ENCODE measurements at places on chromosomes 1 and 21.

- DNase-seq, result no peak
Observed at GRCh38 chr1:212986551-212986950, 29.1 kb downstream of the ANGEL2 start.

DNA sequence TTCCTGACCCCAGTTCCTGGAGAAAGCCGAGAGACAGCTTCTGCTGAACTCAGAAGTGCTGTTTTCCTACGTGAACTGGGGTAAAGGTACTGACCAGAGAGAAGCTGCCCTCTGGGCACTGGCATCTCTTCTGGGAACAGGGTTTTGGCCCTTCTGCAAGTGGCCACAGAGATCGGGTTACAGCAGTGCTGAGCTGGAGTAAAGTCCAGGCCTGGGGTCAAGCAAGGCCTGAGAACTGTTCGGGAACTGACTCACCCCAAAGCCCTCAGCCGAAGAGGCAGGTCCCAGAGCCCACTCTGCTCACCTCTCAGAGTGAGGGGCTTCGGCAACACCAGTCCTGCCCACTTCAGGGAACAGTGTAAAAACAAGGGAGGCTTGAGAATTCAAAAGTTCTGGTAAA is 177.2 kb upstream of the RUNX1 start:
- DNase-seq, result no peak

DNA sequence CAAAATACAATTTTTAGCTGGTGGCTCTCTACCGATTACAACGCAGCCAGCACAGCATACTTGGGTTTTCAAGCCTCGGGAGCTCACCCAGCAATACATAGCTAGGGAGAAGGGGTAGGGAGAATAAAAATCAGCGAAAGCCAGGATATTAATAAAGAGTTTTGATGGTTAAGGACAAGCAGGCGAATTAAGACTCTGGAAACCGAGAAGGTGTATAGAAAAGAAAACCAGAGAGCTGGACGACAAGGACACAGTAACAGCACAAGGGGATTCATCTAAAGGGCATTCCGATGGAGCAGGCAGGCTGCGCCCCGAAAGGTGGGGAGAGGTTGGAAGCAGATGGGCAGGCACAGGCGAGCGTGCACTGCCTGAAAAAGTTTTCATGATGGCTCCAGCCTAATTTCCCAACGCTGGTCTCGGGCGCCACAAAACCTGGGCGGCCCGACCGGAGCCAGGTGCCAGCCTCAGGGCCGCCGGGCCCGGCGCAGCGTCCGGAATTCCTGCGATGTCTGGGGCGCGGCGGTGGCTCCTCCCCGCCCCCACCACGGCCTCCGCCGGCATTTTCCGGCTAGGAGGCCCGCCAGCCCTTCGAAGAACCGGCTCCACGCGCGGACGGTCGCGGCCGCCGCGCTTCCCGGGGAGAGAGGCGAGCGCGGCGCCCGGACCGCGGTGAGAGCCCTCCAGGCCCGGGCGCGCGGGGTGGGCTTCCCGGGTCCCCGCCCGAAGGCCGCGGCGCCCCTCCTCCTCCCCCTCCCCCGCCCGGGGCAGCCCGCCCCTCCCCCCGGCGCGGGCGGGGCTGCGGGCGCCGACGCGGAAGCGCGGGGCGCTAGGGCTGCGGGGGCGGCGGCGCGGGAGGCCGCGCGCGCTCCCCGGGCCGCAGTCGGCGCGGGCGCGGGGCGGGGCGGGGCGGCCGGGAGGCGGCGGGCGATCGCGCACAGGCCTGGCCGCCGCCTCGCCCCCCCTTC is 774 bp upstream of the DYRK1A start:
- peak; percentile 67 for DNase-seq

DNA sequence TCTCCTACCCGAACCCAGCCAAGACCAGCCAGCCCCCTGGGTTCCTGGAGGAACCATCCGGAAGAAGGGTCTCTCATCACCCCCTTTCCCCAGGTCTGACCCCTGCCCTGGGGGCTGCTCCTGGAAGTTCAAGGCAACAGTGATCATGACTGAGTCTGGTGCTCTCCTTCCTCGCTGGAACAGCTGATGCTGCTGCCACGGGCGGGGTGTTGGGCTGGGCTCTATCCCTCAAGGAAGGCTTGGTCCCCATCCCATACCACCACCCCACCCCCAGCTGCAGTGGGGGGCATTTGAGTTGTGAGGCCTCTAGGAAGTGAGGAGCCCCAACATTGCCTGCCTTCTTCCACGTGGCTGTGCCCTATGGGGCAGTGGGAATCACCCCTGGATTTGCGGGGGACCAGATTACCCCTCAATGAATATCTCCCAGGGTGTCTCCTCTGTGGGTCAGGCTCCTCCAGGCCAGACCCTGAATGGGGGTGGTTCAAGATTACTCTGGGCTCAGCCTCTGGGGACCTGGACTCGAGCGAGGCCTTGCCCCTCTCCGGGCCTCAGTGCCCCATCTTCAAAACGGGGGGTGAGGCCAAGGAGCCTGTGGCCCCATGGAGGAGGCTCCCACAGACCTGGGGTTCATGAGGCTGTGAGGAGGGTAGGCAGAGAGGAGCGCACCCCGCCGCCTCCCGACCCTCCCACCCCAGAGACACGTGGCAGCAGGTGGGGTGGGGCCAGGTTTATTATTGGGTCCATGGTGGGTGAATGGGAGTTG is 2.8 kb downstream of the MASP2 start:
- no peak for DNase-seq

DNA sequence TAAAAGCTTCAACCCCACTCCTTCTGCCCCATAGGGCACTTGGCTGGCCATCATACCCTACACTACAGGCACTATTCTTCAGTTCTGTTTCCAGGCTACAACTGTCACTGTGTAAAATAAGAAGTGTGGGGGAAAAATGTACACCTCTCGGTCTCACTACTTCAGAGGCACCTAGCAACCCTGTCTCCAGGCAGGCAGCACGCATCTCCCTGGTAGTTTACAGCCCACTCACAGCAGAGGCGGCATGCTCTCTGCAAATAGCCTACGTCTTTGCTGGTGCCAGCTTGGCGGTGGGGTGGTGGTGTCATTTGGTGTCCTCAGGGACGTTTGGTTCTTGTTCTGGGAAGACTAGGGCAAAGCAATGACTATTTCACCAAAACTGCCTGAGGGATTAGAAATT is 48.2 kb upstream of the BTG3 start:
- no peak for DNase-seq

- DNase-seq, result no peak
Observed at GRCh38 chr21:37232274-37233018, 34.7 kb downstream of the VPS26C start.

DNA sequence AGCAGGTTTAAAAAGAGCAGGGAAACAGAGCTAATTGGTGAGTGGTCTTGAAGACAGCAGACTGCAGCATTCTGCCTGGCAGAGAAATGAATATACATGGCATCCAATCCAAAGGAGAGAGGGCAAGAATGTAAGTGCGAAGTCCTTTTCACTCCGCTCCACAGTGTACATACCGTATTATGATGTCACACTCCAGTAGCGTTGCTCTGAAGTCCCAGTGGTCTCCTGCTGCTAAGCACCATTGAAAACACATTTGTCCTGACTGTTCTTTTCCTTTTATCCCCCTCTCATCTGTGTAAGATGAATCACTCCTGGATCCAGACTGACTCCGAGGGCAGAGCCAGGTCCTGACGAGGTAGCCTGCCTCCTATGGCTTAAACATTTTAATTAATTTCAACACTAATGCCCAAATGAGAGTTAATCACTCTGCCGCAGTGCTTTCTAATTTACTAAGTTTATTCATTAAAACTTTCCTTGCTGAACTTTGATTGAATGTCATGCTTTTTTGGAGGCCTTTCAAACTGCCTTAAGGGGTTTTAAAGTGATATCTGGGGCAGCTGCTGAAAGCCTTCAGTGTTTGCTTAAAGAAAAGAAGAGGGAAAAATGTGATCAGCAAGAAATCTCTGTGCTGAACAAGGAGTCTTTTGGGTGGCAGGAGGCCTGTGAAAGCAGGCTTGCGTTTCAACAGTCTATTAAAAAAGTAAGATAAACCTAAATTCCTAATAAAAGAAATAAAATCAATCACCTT is 227.2 kb downstream of the ATG4C start:
- DNase-seq, result no peak

GRCh38 chr1:24095140-24095859 is 16.6 kb downstream of the MYOM3 start:
- no peak for DNase-seq

GRCh38 chr1:156709031-156709430 is 3.6 kb upstream of the CRABP2 start:
- DNase-seq, result no peak

DNA sequence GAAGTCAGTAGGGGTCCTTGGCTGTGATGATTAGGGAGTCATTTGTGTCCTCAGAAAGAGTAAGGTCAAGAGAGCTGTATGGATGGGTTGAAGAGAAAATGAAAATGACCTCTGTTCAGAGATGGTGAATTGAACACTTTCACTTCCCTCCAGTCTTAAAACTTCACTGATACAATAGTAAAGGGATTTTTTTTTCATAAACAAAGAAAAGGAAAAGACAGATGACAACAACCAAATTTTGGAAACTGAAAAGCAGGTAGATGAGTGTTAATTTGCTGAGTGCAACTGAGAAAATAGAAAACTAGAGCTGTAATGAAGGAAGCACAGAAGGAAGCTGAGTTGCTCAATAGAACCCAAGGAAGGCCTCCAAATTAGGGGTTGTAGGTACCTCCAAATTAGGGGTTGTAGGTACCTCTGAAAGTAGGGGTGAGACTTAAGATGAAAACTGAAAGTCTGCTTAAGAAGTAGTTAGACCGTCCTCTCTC is 14.8 kb upstream of the S1PR1 start:
- DNase-seq, result no peak

DNA sequence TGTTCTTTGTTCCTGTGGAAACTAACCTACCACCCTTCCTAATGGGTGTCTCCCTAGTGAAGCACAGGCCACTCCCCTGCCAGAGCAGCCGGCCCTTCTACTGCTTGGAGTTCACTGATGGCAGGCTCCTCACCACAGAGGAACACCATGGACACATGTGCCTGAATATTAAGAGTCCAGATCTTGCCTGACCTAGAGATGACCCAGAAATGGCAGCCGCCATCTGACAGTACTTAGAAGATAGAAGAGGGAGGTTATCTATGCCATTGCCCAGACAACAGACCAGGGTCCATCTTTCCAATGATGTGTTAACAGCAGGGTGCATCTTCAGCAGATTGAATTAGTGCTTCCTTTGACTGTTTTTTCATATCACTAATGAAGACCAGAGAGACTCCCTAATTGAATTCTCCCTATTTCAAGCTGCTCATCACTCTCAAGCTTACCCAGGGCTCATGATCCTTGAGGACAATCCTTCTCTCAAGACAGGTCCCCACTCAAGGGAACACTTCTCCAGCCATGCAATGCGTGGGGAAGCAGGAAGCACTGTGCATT is 59.8 kb downstream of the PLEKHA6 start:
- no peak for DNase-seq

- DNase-seq, result no peak
Observed at GRCh38 chr1:158310623-158311022, 20.7 kb downstream of the CD1B start.

GRCh38 chr21:45303091-45303615 is 15.5 kb upstream of the POFUT2 start:
- no peak for DNase-seq

GRCh38 chr1:43882763-43883162 is 50.8 kb upstream of the ARTN start:
- no peak for DNase-seq

GRCh38 chr1:71823708-71824305 is 458.5 kb downstream of the NEGR1 start:
- DNase-seq, result no peak

DNA sequence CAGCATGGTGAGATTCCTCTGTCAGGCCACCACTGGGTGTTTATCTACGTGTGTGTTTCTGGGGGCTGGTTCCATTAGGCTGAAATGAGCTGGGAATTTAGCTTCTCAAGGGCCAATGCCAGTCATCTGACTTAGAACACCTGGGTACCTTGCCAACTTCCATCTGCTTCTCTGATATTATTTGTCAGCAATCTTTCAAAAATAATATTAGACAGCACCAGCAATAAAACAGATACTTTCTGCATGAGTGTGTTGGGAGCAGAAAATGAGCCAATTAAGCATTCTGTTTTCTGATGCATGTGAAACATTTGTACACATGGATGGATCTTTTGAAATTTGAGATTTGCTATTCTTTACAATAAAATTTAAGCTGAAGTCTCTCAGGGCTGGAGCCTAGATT is 124.1 kb downstream of the RYR2 start:
- no peak for DNase-seq

- no peak for DNase-seq
Observed at GRCh38 chr1:62245201-62245600, 50.6 kb downstream of the L1TD1 start.

DNA sequence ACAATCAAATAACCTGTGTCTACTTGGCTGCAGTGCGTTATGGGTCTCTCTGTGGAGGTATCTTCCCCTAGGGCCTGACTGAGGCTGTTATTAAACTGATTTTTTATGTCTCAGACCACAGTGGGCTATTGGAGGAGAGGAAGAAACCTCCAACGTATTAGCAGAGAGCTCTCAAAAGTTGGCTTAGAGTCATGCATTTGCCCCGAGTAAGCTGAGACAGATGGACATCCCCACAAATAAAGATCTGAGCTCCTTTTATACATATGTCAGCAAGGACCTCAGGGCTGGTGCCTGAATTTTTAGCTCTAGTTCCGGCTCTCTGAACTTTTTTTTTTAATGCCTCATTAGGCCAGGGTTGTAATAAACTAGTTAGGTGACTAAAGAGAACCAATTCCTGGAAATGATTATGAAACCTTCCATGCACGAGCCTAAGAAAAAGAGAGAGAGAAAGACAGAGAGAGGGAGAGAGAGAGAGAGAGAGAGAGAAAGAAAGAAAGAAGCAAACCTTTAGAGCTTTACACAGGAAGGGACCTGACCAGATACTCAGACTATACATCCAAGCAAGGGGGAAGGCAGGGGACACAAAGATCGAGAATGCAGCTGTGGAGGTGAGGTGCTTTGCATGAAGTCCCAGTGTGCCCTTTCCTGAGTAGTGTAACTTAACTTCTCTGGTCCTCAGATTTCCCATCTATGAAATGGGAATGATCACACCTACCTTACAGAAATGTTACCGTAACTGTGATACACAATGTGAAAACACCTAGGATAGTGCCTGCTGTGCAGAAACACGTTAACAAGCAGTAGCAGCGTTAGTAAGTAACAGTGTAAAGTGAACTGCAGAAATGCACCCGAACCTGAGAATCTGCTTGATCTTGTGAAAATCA is 8.4 kb upstream of the PIGR start:
- no peak for DNase-seq

- no peak for DNase-seq
Observed at GRCh38 chr1:39692152-39693074, 1.2 kb upstream of the HPCAL4 start.

- DNase-seq, result no peak
Observed at GRCh38 chr1:93907718-93908117, 1.5 kb downstream of the GCLM start.

DNA sequence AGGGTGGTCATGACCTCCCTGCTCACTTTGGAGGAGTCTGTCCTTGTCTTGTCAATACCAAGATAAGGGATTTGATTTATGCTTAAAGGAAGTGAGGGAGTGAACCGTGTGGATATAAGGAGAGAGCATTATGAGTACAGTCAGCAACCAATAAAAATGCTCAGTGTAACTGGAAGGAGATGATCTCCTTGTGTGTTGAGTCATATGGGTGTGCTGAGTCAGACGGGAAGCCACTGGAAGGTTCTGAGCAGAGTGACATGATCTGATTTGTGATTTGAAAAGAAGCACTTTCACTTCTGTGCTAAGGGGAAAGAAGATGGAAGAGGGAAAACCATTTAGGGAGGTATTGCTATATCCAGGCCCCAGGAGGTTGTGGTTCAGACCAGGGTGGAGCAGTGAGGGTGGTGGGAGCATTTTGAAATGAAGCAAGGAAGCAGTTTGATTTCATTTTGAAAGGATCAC is 2.5 kb upstream of the BCL10 start:
- peak; percentile 39 for DNase-seq
